NCI-H460 (cell line): ENCODE measurements at places on chromosomes 11 and 22. TPM values are rescaled to one million over a fixed set of nuclear protein-coding genes. Genes with fewer than 3 reads are reported as not detected.

Gene SLC43A3
- total RNA-seq, result not detected in 2 replicates

Gene PNPLA3
- 0.14 and 0.52 TPM in 2 replicates for total RNA-seq

GRCh38 chr22:45231293-45231692, 9.4 kb downstream of the KIAA0930 start:
- no peak for DNase-seq

DNA sequence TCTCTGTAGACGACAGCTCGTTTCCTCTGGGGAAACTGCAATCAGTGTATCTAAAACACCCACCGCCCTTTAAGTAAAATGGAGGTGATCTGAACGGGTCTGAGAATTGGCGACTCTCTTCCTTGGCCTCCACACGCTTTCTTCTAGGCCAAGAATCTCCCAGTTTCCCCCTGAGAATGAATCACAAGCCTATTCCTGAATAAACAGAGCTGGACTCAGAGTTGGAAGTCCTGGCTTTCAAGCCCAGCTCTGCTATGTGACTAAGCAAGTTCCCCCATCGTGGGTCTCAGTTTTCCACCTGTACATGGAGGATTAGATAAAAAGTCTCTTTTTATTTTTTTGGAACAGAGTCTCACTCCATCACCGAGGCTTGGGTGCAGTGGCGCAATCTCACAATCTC, 200.4 kb downstream of the MN1 start:
- no peak for DNase-seq

GRCh38 chr11:118334745-118335144, 7.8 kb downstream of the CD3D start:
- DNase-seq, result no peak
